Fibroblast of the aortic adventitia (primary cell): ENCODE measurements at places on chromosomes 6 and 20. TPM values are rescaled to one million over a fixed set of nuclear protein-coding genes. Genes with fewer than 3 reads are reported as not detected.

Gene CASS4
- 0.09 and 0.49 TPM in 2 replicates for total RNA-seq

Gene TSHZ2
- 6.9 and 48.9 TPM in 2 replicates for total RNA-seq

Gene TRIM15
- total RNA-seq = not detected in 2 replicates

Gene NKX2-4
- not detected in 2 replicates for total RNA-seq

Gene TRAM2
- total RNA-seq = 82.1 and 128 TPM in 2 replicates

Gene BRD2
- 145 and 157 TPM in 2 replicates for total RNA-seq

Gene DEFB124
- total RNA-seq = not detected in 2 replicates

Gene MATN4
- not detected in 2 replicates for total RNA-seq
